ENCODE measurements at places on chromosomes 4 and X. TPM values are rescaled to one million over a fixed set of nuclear protein-coding genes. Genes with fewer than 3 reads are reported as not detected.
A peak's percentile ranks its signal among the peaks of the same experiment; 100 is the strongest.

DMD gene
- 47.2 TPM for total RNA-seq

NUP54 gene
- total RNA-seq, result 68.8 TPM

FAT1 gene
- 135 TPM for total RNA-seq

NCAPG gene
- 54.0 TPM for total RNA-seq

P2RY8 gene
- total RNA-seq, result not detected

SPANXN3 gene
- not detected for total RNA-seq

MAOB gene
- 0.34 TPM for total RNA-seq

PFKFB1 gene
- 0.21 TPM for total RNA-seq

AMMECR1 gene
- total RNA-seq, result 23.0 TPM

MFAP3L gene
- total RNA-seq, result 1.9 TPM

DNA sequence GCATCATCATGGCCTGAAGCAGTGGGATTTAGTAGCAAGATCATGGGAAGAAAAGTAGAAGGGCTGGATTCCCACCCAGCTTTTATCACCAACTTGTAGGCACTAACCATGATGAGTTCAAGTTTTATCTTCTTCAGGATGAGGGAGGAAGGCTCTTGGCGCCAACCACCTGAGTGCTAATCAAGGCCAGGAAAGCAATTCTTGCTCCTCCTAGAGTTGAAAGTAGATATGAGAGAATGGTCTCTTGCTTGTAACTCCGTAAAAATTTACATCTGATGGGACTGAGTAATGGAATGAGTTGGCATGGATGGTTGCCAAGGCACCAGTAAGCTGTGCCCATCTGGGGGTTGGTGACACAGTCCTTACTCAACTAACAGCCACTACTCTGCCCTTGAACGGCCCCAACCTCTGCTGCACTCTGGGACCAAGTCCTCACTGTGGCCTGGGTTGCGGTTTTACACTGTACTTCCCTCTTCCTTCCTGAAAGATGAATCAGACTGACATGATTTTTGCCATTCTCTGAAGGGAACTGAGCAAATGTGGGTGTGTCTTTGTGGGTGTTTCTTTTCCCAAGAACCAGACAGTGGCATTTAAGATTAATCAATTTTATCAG lies 39.4 kb upstream of the NDP start:
- no peak for DNase-seq

DNA sequence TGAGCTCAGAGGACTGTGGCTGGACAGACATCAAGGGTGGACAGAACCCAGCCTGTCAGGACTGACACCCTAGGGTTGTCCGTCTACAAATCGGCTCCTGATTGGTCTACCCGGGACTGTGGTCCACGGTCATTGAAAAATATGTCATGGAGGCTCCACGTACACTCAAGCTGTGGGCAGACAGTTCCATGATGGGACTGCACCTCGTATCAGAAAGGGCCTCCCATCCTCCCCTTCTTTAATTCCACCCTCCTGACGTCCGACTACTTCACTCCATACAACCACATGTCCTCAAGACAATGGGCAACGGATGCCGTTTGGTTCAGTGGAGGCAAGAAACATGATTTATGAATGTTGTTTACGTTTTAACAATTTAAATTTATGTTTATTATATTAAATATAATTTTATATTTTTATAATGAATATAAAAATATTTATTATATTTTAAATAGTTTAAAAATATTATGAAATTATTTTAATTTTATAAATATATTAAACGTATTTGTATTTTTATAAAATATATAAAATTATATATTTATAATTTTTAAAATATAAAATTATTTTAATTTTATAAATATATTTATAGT lies 58.0 kb upstream of the SHOX start:
- DNase-seq, result no peak

DNA sequence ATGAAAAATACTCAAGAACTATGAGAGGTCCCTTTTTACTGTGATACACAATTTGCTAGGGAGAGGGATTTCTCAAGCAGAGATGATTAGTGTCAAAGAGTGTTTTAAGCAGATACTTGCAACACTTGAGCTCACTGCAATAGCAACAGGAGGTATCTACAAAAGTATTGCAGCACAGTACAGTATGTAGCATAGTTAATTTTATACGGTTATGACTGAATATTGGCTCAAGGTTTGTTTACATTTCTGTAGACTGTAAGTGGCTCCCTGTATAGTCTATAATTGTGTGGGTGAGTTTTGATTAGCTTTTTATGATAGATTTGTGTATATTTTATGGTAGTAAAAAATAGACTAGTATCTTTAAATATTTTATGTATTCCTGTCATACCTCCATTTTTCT lies 1177.2 kb downstream of the TECRL start:
- no peak for DNase-seq

DNA sequence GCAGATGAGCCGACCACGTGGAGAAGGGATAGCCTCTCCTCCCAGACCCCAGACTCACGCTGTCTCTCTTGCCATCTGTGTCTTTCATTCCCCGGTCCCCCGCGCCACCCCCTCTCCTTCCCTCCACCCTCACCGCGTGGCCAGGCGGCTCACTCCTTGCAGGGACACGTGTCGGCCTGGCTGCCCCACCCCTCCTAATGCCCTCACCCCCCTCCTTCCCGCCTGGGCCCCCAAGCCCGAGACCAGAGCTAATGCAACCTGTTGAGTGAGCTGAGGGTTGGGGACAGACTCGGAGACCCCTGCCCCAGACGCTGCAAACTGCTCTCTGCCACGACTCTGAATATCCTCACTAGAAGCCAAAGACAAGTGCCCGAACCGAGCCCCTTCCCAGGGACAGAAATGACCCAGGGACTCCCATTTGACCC lies 1.8 kb downstream of the SLC38A5 start:
- no peak for DNase-seq

- no peak for DNase-seq
These were observed 233.9 kb upstream of the MAB21L2 start for GRCh38 chr4:150348079-150348478.

- DNase-seq, result no peak
These were observed 14.8 kb upstream of the BOD1L1 start for GRCh38 chr4:13642170-13642950.

GRCh38 chr4:110197529-110198042 lies 829 bp downstream of the ELOVL6 start:
- DNase-seq, result peak; percentile 48

GRCh38 chrX:9573282-9574106 lies 108.6 kb downstream of the TBL1X start:
- peak; percentile 2 for DNase-seq

DNA sequence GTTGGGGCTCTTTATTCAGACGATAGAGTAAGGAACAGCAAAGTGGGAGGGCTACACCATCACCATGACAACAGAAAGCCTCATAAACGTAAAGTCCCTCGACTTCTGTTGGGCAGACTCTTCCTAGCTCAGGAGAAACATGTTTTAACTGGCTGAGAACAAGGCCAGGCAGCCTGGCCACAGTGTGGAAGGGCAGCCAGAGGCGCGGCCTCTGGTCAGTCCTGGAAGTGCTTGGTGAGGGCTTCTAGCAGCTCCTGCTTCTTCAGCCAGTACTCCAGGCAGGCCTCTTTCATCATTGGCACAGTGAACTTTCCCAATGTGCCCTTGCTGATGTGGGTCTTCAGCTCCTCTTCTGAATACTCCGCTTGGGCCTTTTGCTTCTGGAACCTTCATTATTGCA lies 690.9 kb downstream of the PCDH19 start:
- DNase-seq, result no peak

DNA sequence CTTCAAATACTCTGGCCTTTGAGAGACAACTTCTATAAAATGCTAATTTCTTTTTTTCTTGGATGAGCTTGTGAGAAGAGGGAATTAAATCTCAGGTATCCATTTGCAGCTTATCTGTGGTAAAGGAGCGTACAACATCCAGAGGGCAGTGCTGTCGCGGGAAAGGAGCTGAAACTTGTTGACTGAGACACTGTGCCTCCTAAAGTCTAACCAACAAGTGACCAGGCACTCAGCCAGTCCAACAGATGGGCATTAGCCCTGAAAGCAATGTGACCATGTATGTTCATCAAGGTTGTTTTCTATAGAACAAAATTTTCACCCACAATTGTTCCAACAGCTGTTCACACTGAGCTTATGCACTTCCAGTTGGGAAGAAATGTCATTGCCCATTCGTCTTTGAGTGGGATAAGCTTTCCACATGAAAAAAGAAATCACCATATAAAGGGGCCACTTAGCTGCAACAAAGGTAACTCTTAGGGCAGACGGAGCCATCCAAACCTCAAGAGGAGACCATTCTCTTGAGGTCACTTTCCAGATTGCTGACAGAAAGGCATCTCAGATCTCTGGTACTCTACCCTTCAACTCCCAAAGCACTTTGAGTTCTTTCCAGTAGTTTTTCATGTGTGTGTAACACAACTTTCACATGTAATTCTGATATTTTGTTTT lies 244.8 kb upstream of the NEIL3 start:
- no peak for DNase-seq

DNA sequence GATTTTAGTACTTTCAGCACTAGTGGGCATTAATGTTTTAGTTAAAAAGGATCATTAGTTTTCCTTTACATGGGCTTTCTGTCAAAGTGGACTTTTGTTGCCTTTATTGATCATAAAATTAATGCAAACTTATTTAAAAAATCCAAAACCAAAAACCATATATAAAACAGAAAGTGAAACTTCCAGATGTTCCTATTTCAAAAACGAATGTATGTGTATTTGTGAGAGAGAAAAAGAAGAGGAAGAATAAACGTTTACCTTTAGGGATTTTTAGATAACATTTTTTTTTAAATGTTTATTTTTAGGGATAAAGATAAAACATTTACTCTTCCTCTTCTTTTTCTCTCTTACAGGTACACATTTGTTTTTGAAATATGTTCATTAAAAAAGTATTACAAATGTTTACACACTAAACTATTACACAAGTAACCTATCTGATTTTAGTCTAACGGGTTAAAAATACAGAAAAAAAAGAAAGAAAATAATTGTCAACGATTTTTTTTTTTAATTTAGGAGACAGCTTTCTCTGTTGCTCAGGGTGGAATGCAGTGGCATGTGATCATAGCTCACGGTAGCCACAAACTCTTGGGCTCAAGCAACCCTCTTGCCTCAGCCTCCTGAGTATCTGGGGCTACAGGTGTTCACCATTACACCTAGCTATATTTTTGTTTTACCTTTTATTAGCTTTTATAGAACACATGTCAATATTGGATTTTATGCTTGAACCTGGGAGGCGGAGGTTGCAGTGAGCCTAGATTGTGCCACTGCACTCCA lies 16.8 kb upstream of the COX18 start:
- DNase-seq, result no peak

DNA sequence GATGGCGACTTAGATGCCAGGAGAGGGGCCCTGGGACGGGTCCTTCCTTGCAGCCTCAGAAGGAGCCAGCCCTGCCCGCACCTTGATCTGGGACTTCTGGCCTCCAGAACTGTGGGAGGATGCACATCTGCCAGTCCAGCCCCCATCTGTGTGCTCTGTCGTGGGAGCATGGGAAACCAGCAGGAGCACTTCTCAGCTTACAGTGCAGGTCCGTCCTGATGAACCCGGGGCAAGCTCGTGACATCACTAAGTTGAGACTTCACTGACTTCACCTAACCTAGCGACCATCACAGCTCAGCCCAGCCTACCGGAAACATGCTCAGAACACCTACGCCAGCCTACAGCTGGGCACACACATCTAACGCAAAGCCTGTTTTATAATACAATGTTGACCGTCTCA lies 38.1 kb downstream of the ABLIM2 start:
- no peak for DNase-seq

- DNase-seq, result peak; percentile 64
These were observed 169.0 kb upstream of the BCOR start for GRCh38 chrX:40266490-40267333.

GRCh38 chr4:41435510-41435909 lies 102.4 kb upstream of the LIMCH1 start:
- no peak for DNase-seq

- DNase-seq, result no peak
These were observed 1.6 kb downstream of the RPL10 start for GRCh38 chrX:154399527-154400368.

- no peak for DNase-seq
These were observed 14.3 kb upstream of the IL21 start for GRCh38 chr4:122635205-122635604.

GRCh38 chrX:148382983-148383382 lies 117.4 kb upstream of the AFF2 start:
- no peak for DNase-seq

- no peak for DNase-seq
These were observed 73.8 kb downstream of the FBXW7 start for GRCh38 chr4:152462047-152462446.

- no peak for DNase-seq
These were observed 42.4 kb upstream of the SMARCAD1 start for GRCh38 chr4:94165256-94165655.

DNA sequence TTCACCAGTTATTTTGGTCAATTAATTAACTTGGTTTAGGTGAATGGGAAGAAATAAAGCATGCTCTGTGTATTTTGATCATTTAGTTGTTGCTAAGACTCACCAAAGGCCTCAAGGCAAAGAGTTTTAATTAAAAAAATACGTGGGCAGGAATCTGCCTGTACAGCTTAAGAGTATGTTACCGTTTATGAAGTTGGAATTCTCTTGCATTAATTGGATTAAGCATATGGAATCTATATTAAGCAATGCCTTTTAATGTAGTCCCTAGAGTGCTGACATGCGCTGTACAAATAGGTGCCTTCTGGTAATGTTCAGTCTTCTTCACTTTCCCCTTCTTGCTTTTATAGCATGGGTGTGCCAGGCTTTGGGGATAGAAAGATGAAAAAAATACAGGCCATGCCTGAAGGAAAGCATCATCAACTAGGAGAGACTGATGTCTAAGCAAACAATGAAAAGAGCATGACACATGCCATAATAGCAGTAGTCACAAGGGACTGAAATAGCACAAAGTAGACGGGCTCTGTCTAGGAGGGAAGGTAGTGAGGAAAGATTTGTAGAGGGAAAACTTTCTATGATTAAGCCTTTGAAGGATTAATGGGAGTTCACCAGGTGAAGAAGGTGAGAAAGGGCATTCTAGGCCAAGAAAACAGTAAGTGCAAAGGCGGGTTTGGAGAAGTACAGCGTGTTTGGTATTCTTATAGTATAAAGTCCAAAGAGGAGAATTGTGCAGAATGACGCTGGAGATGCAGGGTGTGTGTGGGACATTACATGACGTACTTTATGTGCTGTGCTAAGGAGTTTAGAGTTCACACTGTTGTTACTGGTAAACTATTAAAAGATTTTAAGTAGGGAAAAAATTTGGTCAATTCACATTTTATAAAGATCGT lies 226.1 kb upstream of the ANXA3 start:
- DNase-seq, result no peak

GRCh38 chr4:57083090-57083489 lies 27.1 kb downstream of the IGFBP7 start:
- DNase-seq, result no peak

Data from Caco-2 (cell line).